Globus pallidus (tissue), 1 donor: ENCODE measurements at places on chromosomes 7 and 10.
A peak's percentile ranks its signal among the peaks of the same experiment; 100 is the strongest.

- no peak for DNase-seq
These were observed 26.7 kb upstream of the SMARCD3 start for GRCh38 chr7:151274936-151275812.

DNA sequence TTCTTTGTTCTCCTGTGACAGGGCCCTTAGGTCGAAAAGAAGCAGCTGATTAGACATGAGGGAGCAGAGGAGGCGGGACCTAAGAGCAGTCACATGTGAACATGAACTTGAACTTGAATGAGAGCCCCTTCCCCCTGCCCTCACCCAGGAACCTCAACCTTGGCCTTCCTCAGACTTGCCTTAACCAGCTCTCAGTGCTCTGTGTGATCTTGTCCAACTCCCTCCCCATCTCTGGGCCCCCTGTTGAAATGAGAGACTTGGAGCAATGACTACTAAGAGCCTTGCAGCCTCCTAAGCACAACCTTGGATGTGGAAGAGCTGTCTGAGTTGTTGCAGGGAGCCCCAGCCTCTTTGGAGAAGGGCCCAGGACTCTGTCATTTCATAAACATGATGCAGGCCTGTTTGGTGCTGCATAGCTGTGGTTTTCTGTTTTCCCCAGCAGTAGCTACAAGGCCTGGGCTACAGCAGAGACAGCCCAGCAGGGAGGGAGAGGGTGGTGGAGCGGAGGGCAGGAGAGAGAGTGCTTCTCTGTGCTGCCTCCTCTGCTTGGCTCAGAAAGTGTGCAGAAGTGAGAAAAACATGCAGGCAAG is 123.9 kb upstream of the ZMIZ1 start:
- DNase-seq: peak; percentile 33

DNA sequence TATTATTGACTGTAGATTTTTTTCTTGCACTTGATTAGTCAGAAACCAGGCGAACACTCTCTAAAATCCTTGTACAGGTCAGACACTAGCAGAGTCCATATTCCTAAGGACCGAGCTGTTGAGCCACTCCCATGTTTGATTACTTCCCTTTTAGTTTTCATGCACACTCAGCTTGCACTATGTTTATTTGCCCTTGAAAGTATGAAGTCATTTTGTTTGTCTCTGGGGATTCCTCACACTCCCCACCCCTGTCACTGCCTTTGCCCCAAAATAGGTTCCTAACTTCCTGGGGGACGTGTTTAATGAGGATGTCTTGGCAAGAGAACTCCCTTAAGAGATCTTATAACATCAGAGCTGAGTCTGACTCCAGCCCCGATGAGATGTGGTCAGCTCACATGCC is 182.1 kb downstream of the EVX1 start:
- DNase-seq: no peak

DNA sequence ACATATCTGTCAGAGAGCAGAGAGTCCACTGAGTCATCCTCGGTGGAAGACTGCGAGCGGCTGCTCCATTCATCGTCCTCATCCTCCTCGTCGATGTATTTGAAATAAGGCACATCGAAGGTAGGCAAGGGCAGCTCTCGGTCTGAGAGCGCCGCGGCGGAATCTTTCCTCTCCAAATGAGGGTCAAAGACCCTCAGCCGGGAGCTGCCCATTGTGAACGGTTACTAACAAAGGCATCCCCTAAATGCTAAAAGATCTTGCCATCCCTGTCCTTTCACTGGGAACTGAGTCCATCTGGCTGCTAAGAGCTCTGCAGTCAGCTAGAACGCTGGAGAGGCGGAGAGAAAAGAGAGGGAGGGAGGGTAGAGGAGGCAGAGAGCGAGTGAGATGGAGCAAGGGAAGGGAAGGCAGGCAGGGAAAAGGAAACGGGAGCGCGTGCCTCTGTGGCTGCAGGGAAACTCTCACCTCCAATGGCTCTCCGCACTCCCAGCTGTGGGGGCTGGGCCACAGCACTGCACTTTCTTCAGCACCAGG is 163.4 kb downstream of the RAPGEF5 start:
- DNase-seq: peak; percentile 92

DNA sequence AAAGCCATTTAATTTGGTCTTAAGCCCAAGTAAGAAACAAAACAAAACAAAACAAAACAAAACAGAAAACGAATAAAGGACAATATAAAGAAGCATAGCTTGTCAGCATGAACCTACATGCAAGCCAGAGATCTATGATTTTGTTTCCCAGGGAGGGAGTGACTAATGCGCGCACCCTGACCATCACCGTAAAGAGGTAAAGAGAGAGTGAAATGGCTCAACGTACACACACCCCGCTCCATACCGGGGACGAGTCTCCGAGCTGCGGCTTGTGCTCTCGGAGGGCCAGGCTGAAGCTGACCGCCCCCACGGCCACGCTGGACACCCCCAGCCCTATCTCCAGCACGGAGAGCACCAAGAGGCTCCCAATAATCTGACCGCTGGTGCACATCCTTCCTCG is 1.1 kb downstream of the TMEM196 start:
- no peak for DNase-seq

GRCh38 chr7:96591159-96591899 is 118.3 kb downstream of the SEM1 start:
- no peak for DNase-seq

- DNase-seq: no peak
These were observed 26.8 kb downstream of the NT5C3A start for GRCh38 chr7:33035776-33036175.

- DNase-seq: no peak
These were observed 110.6 kb downstream of the LSM5 start for GRCh38 chr7:32379510-32380112.

DNA sequence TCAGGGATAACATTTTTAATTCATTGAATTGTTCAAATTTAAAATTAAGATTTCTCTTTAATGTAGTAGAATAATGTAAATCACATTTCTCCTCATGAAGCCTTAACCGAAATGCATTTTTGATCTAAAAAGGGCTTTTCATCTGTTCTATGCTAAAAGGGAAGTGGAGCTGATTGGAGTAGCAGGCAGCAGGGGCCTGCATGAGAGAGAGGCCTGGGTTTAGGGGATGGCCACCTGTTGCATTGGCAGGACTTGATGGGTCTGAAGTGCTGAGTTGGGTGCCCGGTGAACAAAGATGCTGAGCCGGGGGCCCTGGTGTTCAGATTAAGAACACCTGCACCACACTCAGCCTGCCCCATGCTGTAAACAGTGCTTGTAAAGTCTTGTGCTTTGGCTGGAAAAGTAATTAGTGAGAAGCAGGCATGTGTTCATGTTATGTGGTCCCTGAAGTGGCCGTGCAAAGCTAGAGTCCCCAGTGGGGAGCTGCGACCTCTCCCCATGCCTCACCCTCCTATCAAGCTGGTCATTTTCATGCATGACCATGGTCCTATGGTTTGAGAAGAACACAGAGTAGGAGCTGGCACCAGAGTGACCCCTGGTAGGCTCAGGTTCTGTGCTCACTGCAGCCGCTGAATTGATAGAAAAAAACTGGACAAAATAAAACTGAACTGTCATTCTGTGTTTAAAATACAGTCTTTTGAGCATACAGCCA is 124.3 kb downstream of the ADCY1 start:
- DNase-seq: no peak

GRCh38 chr10:115092258-115092554 is 959 bp upstream of the ATRNL1 start:
- DNase-seq: no peak

DNA sequence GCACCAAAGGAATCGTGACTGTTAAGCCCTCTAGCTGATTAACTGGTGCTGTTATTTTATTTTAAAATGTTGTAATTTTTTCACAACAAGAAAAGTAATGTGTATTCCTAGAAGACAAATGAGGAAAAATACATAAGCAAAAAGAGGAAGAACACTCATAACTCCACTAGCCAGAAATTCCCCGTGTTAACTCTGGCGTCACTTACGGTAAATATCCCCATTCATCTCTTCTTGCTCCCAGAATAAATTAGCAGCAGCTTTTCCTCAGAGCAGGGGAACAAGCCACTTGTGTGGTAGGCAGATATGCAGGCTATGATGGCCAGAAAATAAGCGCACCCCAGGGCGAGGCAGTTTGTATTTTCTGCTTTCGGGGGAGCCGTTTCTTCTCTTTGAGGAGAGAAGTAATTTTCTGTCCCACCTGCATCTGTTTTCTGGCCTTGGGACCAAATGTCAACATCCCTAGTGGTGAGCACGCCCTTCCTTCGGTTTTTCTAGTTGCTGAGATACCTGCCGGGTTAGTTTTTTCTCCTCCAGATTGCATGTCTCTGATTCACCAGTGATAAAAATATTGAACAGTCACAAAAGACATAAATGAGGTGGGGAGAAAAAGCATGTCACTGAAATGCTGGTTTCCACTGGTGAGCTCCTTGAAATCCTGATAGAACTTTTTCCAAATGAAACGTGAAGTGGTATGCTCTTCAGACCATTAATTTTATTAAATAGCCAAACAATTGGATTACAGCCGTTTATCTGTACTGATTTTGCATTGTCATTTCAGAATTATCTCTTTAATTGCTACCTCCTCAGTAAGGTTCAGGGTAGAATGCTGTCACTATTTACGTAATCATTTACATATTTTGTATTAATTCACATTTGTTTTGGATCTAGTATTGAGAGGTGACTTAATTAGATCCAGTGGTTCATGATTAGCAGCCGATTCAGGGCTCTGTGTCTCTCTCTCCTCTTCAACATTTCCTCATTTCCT is 268.1 kb downstream of the CAMK1D start:
- DNase-seq: no peak

DNA sequence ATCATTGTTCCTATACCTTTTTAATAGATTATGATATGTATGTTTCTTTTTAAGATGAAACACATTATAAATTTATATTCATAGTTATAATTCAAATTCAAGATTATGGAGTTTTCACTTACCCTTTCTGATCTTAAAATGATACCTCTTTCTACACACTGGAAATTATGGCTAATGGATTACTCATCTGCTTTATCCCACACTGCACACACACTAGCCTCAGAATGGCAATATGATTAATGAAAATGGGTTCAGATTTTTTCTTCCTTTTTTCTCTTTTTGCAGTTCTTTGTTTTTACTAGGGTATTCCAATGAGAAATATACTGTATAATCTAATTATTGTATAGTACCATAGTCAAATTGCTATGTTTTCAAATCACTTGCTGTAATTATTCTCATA is 82.3 kb upstream of the FZD1 start:
- no peak for DNase-seq

DNA sequence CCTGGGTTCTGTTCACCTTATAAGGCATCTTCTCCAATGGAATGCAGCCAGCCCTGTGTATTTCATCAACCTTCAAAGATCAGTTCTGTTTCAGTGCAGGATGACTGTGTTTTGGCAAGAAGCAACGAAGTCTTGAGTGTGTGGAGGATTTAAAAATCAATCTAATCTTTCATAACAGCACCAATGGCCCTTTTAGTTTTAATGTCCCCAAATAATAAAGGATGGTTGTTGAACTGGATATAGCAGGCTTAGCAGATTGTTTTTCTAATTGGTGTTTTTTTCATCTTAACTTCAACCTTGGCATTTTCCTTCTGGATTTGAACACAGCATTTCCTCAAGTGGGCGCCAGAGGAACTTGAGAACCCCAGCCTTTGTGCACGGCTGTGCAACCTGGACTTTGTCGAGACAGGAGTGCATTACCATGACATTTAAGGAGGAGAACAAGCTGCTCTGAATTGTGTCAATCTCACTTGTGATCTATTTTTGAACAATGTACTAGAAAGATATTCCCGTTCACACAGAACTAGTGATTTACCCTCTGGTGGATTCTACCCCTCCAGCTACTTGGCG is 313.3 kb upstream of the AKR1E2 start:
- no peak for DNase-seq

- peak; percentile 16 for DNase-seq
These were observed 12.5 kb downstream of the ZNF365 start for GRCh38 chr10:62386356-62387320.

DNA sequence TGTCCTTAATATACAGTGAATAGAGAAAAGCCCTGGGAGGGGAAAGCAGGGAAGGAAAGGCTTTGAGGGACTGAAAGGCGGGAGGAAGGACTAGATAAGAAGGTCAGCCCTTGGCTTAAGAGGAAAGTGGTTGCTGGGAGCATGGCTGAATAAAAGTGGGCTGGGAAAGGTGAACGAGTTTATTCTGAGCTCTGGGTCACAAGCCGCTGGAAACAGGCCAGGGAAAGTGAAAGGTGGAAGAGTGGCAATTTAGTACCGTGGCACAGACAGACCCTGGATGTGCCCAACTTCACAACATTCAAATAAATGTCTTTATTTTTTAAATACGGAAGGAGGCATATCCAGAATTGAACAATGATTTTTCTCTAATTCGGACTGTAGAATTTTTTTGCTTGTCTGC is 39.7 kb downstream of the TAC1 start:
- DNase-seq: no peak

- no peak for DNase-seq
These were observed 355.5 kb downstream of the GPR158 start for GRCh38 chr10:25530306-25530705.

GRCh38 chr10:3935141-3935540 is 150.1 kb upstream of the KLF6 start:
- no peak for DNase-seq

DNA sequence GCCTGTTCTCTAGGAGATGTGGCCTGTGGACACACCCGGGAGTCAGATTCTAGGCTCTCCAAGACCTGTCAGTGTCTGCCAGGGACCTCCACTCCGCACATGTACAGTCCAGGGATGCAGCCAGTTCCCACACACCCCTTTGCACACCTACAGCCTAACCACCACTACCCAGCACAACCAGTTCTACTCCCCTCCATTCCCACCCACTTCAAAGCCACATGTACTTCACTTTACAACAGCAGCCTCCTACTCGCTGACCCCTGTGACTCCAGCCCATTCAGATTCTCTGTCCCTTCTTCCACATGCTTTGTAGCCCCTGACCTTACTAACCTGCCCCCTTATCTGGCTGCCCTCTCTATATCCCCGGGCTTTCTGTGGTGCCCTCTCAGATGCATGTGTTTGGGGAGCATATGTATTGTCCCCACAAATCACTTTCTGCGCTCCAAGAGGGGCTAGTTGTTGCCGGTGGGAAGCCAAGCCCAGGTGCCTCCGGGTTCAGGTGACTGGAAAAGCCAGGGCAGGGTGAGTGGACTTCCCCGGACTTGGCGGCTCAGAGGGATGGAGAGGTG is 7.2 kb downstream of the LBX1 start:
- DNase-seq: no peak

DNA sequence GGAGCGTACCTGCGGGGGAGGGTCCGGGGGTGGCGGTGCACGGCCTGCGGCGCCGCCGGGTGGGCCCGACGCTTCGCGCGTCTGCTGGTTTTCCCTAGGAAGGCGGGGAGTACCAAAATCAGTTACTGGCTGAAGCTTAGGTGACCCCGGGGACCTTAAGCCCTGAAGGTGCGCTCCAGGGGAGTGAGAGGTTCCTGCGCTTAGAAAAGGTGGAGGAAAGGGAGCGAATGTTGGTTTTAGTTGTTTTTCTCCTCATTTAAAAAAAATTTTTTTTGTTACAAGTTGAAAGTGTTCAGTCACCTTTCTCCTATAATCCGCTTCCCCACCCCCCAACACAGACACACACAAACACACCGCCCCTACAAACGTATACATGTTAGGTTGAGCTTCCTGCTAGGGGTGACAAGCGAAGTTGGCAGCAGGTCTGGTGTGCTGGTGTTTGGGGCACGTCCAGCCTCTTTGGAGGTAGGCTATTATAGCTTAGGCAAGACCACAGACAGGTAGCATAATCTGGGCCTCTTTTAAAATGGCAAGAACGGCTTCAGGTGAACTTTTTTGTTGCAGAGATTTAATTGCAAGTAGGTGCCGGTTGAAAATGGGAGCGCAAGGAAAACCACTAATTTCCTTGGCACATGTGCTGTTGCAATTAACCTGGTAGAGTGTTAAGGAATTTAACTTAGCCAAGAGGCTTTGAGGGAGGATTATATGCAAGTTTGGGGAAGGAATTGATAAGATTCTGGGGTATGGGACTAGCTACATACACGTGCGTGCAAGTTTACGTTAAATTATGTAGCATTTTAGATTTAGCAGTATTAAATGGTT is 945 bp downstream of the ADD3 start:
- no peak for DNase-seq

GRCh38 chr10:98919899-98920298 is 315.8 kb downstream of the HPSE2 start:
- no peak for DNase-seq
